Glutamatergic neuron (in vitro differentiated cells): ENCODE measurements at places on chromosomes 6 and 20.

DNA sequence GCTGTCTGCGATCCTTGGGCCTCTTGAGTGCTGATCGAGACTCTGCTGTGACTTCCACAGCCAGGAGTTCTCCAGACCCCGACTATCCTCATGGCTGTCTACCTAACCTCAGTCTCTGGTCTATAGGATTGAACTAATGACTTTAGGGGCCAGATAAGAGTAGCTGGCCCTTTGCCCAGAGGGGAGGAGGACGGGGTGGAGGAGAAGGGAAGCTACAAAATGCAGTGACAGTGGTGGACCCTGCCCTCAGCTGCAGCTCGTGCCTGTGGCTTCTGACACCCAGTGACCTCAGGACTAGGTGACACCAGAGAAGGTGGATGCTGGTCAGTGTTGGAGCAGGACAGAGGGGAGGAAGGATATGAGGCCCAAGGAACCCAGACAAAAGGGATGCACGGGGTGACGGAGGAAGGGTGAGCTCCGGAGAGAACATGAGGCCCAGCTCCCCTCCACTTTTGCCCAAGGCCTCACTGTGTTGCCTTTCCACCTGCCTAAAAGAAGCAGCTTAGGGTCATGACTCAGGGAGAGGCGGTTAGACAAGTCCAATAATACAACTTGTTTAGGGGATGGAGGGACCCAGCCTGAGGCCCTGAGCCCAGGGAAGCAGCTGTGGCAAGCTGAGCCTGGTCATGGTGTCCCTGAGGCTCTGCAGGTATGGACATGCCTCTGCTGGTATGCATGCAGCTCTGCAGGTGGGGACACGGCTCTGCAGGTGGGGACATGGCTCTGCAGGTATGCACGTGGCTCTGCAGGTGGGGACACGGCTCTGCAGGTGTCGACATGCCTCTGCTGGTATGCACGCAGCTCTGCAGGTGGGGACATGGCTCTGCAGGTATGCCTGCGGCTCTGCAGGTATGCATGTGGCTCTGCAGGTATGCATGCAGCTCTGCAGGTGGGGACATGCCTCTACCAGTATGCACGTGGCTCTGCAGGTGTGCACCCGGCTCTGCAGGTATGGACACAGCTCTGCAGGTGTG, 67.7 kb downstream of the SYNJ2 start:
- H3K36me3 ChIP-seq: no peaks in the 10 kb centered on the region
- peaks cover 5% of the 10 kb centered on the region for H3K27me3 ChIP-seq
- no peak for DNase-seq
- no peak overlapping the region for H3K27ac ChIP-seq
- no peak overlapping the region for H3K4me3 ChIP-seq

GRCh38 chr20:11569163-11569562, 348.5 kb upstream of the BTBD3 start:
- peak overlapping the region; percentile 98 for H3K27ac ChIP-seq
- DNase-seq: peak; percentile 82
- H3K4me3 ChIP-seq: peak overlapping the region; percentile 69
- peaks cover 4% of the 10 kb centered on the region for H3K36me3 ChIP-seq

DNA sequence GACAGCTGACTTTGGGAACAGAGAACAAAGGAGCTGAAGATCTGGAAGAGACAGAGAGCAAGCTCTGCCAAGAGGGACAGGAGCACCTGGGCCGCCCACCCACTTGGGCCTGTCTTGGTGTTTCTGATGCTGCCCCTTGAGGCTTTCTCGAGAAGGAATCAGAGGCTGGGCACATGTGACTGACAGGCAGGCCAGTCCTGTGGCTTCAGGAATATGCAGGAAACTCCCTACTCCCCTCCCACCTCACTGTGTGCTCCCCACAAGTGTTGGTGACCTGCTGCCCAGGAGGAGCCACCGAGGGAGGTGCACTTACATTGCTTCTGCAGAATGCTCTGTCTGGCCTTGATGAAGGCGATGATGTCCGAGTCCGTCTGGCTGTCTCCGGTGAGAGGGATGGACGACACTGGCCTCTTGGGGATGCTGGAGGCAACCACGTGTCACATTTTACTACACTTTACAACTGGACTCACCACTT, 20.9 kb upstream of the KCNK16 start:
- DNase-seq: no peak
- peaks cover 4% of the 10 kb centered on the region for H3K4me1 ChIP-seq
- H3K27me3 ChIP-seq: peaks cover 4% of the 10 kb centered on the region
- no peak overlapping the region for H3K4me3 ChIP-seq
- no peak overlapping the region for H3K27ac ChIP-seq

- H3K4me3 ChIP-seq: no peak overlapping the region
- H3K27me3 ChIP-seq: peaks cover 2% of the 10 kb centered on the region
- no peak overlapping the region for H3K27ac ChIP-seq
- no peaks in the 10 kb centered on the region for H3K4me1 ChIP-seq
Measured at GRCh38 chr6:147821295-147821897, 312.9 kb downstream of the SAMD5 start.

GRCh38 chr6:39416728-39417127, 94.2 kb upstream of the KCNK16 start:
- no peak for DNase-seq
- H3K36me3 ChIP-seq: no peaks in the 10 kb centered on the region
- H3K4me1 ChIP-seq: peaks cover 3% of the 10 kb centered on the region
- no peak overlapping the region for H3K4me3 ChIP-seq
- no peaks in the 10 kb centered on the region for H3K27me3 ChIP-seq

DNA sequence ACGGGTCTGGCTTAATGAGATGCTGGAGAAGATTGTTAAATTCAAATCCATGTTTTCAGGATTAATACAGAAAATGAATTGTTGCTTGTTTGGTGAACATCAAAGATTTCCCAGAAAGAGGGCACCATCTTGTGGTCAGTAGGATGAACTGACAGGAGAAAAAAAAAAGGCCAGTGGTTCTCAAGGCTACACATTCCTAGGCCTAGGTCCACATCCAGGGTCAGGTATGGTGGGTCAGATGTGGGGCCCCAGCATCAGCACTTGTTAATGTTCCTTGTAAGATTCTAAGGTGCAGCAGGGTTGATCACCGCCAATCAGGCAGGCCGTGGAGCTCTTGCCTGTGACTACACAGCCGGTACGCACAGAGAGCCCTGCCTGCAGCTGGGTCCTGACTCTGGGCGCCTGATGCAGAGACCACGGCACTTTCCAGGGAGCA, 34.0 kb upstream of the FOXO3 start:
- DNase-seq: peak; percentile 23
- H3K4me3 ChIP-seq: no peak overlapping the region
- H3K36me3 ChIP-seq: no peaks in the 10 kb centered on the region

DNA sequence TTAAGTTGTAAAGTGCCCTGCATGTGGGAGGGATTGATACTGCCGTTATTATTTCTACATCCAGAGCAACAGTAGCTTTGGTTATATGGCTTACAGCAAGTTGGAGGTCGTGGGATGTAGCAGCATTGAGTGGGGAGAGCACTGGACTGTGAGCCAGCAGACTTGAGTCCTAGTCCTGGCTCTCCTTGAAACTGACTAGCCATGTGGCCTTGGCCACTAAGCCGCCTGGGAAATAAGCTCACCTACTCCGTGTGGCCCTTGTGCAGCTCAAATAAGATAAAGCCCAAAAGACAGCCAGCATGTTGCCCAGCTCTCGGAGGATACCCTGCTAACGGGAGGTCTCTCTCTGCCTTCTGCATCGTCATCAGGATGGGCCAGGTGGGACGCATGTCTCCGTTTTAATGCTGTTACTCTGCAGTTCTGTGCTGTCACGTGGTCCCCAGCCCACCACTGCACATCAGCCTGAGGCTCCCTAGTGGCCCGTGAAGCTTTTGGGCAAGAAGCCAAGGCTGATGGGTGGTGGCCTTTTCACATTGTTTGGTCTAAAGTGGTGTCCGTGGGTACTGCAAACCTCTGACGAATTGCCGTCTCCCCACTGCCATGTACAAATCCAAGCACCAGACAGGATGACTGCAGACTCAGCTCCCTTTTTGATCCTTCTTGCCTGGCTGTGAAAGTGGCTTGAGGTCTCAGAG, 7.9 kb downstream of the EPB41L1 start:
- DNase-seq: no peak

DNA sequence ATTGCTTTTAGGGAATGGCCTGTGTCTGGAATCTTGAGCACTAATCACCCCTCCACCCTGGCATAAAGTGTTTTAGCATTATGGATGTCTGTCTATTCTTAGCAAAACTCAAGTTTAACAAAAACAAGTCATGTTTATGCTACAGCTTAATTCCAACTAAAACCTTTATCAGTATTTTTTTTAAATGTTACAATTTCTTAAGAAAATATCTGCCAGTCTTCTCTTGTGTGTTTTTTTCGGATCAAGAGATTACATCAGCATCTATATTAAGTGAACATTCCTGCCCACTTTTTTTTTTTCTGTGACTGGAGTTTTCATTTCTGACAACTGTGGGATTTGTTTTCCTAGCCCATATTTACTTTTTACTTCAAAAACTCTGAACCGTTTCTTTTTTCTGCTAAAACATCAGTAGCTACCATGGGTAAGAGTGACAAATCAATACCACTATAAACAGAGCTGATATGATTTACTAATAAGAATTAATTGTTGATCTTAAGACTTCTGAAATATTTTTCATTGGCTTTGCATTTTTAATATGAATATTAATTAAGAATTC, 94.3 kb downstream of the EDN1 start:
- DNase-seq: no peak
- H3K27ac ChIP-seq: no peak overlapping the region
- peaks cover 1% of the 10 kb centered on the region for H3K4me1 ChIP-seq
- no peak overlapping the region for H3K4me3 ChIP-seq

DNA sequence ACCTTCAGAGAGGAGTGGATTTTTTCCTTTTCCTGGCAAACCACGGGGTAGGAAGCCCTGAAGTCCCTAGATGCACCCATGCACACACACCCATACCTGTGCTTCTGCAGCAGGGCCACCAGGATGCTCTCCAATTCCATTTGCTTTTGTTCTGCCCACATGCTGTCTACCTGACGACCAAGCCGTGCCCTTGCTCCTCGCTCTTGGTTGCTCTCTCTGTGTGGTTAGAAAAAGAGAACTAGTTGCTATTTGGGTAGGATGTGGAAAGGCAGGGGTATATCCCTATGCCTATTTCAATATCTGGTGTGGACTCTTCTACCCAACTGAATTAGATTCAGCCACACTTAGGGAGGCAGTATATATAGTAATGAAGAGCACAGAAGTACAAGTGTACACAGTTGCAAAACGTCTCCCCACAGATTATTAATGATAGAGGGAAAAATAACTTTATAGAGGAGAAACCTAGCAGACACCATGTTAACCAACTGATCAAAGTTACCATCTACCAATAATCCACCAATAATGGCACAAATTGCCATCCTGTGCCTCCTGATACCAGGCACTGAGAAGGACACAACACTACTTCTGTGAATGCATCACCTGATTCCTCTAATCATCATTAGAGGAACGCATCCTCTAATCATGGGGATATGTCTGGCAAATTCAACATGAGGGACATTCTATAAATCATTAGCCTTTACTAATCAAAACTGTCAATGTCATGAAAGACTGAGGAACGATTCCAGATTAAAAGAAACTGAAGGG, 7.3 kb downstream of the GHRH start:
- H3K27me3 ChIP-seq: peaks cover 12% of the 10 kb centered on the region
- DNase-seq: no peak
- peaks cover 11% of the 10 kb centered on the region for H3K4me1 ChIP-seq
- no peak overlapping the region for H3K27ac ChIP-seq
- H3K4me3 ChIP-seq: no peak overlapping the region
- peaks cover 5% of the 10 kb centered on the region for H3K36me3 ChIP-seq

GRCh38 chr6:151617539-151617938, 123.7 kb downstream of the CCDC170 start:
- H3K36me3 ChIP-seq: no peaks in the 10 kb centered on the region
- no peaks in the 10 kb centered on the region for H3K27me3 ChIP-seq
- DNase-seq: no peak
- no peak overlapping the region for H3K27ac ChIP-seq

DNA sequence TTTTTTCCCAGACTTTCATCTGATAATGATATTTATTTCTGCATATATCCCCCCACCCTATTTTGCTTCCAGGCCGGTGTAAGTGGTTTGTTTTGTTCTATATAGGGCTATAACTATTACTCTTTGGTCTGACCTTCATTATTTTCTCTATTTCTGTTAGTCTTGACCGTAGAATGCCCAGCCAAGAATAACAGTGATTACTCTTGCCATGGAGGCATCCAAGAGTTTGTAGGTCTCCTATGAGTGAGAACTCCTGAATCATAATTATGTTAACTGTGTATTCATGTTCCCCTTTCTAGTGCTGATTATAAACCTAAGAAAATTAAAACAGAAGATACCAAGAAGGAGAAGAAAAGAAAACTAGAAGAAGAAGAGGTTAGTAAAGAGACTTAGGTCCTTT, 52.2 kb downstream of the TOP1 start:
- H3K4me1 ChIP-seq: peaks cover 5% of the 10 kb centered on the region
- no peak overlapping the region for H3K27ac ChIP-seq
- H3K36me3 ChIP-seq: no peaks in the 10 kb centered on the region
- no peak overlapping the region for H3K4me3 ChIP-seq
- H3K27me3 ChIP-seq: no peaks in the 10 kb centered on the region
- no peak for DNase-seq

- H3K27ac ChIP-seq: no peak overlapping the region
- no peak for DNase-seq
- H3K27me3 ChIP-seq: no peaks in the 10 kb centered on the region
- no peaks in the 10 kb centered on the region for H3K4me1 ChIP-seq
- no peaks in the 10 kb centered on the region for H3K36me3 ChIP-seq
Measured at GRCh38 chr6:122323361-122323760, 76.1 kb upstream of the HSF2 start.

- H3K36me3 ChIP-seq: no peaks in the 10 kb centered on the region
- DNase-seq: no peak
- H3K4me1 ChIP-seq: peaks cover 4% of the 10 kb centered on the region
- no peaks in the 10 kb centered on the region for H3K27me3 ChIP-seq
Measured at GRCh38 chr6:118198746-118199145, 291.7 kb downstream of the SLC35F1 start.

DNA sequence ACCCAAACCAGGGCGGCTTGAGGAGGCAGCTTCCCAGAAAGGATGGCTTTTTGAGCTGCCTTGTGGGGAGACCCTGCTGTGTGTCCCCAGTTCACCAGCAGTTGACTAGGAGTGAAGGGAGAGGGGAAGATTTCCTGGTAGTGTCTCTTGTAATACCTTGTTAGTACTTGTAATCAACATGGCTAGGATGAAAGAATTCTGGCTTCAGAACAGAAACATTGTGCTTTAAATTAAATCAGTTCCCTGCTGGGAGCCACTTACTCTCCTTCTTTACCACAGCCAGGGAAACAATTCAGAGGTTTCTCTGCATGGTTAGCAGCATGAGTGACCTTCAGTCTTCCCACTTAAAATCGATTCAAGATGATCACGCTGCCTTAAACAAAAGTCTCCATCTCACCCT, 525.4 kb upstream of the ID4 start:
- H3K27ac ChIP-seq: peak overlapping the region; percentile 98
- no peaks in the 10 kb centered on the region for H3K36me3 ChIP-seq
- H3K4me3 ChIP-seq: peak overlapping the region; percentile 80
- H3K27me3 ChIP-seq: peaks cover 3% of the 10 kb centered on the region

DNA sequence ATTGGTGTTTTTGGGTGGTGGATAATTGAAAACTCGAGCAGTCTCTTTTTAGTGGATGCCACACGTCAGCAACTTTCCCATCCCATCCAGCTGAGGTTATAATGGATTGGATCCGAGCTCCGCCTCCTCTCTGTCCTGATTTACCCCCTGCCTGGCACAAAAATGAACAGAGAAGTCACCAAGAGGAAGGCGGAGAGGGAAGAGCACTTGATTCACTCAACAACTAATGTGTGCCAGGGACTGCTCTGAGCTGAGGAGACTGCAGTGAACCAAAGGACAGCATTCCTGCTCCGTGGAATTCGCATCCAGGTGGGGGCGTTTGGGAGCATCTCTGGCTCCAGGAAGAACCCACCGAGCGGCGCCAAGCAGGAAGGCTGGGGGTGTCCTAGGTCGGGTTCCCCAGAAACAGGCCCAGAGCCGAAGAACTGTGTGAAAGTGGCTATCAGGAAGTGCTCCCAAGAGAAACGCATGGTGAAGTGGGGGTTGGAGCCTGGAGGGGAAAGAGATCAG, 95.8 kb upstream of the NAA20 start:
- peak overlapping the region; percentile 25 for H3K4me3 ChIP-seq
- DNase-seq: no peak
- peak overlapping the region; percentile 73 for H3K27ac ChIP-seq
